ENCODE measurements at places on chromosomes 1 and 21.

GRCh38 chr1:77639056-77639455 is 43.4 kb downstream of the ZZZ3 start:
- DNase-seq, result peak; percentile 50

DNA sequence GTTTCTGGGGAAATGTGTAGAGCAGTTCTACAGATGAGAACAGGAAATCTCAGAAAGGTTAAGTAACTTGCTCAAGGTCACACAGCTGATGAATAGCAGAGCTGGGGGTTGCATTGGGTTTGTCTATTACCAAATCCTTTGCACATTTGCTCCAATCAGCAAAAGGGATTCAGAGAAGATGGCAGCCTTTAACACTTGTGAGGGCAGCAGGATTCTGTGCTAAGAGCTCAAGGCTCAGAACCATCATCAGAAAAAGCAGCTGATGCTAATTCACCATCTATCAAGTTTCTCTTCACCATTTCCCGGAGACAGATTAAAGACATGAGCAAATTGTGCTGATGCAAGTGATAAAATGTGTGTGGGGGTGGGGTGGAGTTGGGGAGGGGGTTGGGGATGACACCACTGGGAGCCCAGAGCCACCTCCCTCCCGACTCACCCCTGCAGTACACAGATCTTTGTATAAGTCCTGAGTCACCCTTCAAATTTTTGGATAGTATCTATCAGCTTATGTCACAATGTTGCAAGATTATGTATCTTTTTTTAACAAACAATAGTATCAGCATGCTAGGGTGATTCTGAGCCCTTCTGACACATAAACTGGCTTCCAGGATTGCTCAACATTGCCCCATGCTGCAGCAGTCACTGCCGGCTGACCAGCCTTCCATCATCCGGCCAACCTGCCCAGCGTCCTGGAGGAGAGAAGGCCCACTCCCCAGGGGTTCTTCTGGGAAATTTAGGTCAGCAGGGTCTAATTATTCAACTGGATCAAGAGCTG is 2.8 kb upstream of the SPSB1 start:
- DNase-seq, result peak; percentile 98

DNA sequence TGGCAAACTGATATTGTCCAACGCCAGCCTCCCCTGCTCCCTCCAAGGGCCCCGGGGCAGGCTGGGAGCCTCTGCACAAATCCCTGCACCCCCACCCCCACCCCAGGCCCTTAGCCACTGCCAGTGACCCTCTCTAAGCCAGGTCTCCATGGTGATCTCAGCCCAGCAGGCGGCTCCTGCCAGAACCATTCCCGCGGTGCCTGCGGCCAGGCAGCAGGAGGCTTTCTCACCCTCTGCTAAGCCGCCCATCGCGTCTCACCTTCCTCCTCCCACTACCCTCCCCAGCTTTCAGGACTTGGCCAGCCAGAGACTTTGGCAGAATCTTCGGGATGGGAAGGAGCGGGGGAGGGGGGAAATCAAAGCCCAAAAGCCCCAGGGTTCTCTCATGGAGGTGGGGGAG is 46.8 kb upstream of the WASF2 start:
- peak; percentile 91 for DNase-seq

DNA sequence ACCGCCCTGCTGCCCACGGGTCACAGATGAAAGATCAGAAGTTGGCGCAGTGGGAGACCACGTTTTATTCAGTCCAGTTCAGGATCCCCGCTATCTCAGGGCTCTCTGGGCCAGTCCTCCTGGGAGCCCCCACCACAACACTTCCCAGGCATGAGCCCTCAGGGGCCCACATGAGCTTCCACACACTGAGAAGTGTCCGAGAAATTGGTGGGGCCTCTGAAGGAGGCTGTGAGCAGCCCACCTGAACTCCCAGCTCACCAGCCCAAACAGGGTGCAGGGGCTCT is 12.1 kb downstream of the TRIM46 start:
- DNase-seq, result no peak

GRCh38 chr1:205375835-205376545 is 19.3 kb upstream of the KLHDC8A start:
- peak; percentile 41 for DNase-seq

- DNase-seq, result no peak
Measured at GRCh38 chr1:59096501-59096900, 200.4 kb upstream of the FGGY start.

DNA sequence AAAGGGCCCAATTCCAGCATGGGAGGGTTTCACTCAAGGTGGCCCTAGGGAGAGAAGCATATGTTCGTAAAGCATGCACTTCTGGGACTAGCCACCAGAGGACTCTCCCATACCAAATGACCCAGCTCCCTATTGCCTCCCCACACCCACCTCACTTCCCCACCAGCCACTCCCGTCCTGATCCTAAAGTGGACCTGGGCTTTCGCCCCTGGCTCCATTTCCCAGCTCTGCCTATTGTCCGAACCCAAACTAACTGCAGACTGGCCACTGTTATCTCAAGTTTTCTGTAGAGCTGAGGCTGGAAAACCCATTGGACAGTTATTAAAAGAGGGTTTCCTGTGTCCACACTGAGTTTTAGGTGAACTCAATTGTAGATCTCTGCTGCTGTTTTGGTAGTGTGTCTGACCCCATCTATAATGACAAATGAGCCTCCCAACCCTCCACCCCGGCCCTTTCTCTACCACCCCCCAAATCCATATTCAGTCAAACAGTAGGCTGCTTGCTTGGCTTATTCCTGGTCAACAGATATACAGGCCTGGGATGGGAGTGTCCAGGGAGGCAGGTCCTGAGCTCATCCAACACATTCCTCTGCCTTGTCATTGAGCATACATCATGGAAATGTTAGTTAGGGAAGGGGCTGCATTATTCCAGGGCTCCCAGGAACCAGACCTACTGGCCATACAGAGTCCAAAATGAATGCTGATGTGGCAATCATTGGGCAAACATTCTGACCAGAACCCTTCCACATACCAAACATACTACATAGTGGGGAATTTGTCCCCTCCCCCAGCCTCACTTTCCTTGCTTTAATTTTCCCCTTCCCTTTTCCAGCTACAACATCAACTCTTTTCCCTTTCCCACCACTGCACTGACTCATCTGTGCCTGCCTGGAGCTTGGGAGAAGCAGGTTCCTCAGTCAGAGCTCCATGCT is 59.2 kb downstream of the ABCA4 start:
- peak; percentile 89 for DNase-seq

GRCh38 chr1:164628772-164629171 is 69.8 kb downstream of the PBX1 start:
- no peak for DNase-seq

- no peak for DNase-seq
Measured at GRCh38 chr1:30837653-30838052, 70.9 kb downstream of the SDC3 start.

DNA sequence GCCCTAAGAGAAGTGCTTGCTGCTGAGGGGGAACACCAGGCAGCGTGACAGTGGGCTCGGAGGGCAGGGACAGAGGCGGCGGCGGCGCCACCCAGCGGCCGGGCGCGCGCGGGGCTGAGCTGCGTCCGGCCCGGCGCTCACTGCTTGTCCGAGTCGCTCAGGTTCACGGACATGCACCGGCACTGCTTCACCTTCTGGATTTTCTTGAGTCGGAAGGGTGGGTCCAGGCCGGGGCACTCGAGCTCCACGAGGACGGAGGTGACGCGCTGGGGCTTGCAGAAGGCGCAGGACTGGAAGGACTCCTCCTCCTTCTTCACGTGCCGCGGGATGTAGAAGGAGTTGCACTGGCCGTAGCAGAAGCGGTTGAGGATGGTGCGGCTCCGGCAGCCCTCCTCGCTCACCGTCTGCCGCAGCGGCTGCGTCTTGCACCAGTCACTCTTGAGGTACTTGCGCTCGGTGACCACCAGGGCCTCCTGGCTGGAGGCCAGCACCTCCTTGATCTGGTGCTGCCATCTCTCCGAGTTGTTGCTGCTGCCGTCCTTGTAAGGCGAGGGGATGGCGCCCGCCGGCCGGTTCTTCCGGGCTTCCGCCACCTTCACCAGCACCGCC is 119.0 kb downstream of the GREM2 start:
- no peak for DNase-seq

Data from fibroblast of the aortic adventitia (primary cell).